ENCODE measurements at places on chromosomes 3 and 15. TPM values are rescaled to one million over a fixed set of nuclear protein-coding genes. Genes with fewer than 3 reads are reported as not detected.

Gene ITGB5
- total RNA-seq = not detected

Gene CNTN4
- not detected for total RNA-seq

Gene PLA2G4D
- total RNA-seq = not detected

DNA sequence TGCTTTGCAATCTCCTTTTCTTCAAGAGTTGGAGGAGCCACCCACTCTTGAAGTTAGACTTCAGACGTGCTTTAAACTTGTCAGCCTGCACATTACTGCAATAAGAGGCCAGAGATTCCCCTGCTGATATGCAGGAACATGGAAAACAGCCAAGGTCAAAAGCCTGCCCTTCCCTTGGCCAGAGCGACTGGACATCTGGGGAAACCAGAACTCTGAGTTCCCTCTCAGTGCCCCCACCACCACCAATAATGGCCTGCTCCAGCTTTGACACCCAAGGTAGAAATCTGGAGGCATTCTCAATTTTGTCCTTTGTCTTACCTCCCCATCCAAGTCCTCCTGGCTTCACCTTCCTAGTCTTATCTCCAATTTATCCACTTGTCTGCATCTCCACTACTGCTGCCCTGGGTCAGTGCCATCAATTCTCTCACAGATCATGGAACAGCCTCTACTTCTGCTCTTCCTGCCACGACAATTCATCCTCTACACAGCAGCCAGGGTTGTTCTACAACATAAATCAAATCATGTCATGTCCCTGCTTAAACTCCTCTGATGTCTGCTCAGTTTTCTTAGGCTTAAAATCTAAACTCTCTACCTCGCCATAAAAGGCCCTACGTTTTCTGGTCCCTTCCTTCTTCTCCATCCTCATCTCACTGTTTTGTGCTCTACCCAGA, 191.6 kb upstream of the WNT5A start:
- no peak overlapping the region for H3K27ac ChIP-seq
- H3K36me3 ChIP-seq = no peaks in the 10 kb centered on the region
- no peaks in the 10 kb centered on the region for H3K27me3 ChIP-seq
- no peak overlapping the region for H3K4me3 ChIP-seq
- no peaks in the 10 kb centered on the region for H3K4me1 ChIP-seq

DNA sequence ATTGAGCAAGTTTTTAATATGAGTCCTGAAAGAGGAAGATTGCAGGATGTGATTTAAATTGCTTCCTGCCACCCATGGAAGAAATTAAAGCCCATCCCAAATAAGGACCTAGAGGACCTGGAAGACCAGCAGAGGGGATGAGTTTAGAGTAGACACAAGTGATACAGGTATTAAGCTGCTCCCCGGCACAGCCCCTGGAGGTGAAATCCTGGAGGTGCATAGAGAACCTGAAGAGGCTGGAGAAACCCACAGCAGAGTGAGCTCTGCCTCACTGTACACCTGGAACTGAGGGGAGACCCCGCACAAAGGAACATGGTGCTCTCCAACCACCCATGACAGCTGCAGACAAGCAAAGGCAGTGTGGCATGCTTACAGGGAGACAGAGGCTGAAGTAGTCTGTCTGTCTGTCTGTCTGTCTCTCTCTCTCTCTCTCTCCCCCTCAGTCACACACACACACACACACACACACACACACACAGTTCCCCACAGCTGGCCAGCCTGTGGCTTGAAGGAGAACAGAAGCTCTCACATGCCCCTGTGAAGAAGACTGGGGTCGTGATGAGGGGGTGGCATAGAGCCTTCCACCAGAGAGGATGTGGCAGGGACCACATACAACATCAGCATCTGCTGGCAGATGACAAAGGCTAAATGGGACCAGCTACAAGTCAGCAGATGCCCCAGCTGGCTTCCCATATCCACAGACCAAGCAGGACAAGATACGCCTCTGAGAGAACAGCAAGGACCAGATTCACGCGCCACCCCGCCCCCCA, 38.1 kb downstream of the FSIP1 start:
- H3K27me3 ChIP-seq = peaks cover 41% of the 10 kb centered on the region
- no peak overlapping the region for H3K27ac ChIP-seq
- H3K4me1 ChIP-seq = peaks cover 5% of the 10 kb centered on the region
- DNase-seq = no peak

DNA sequence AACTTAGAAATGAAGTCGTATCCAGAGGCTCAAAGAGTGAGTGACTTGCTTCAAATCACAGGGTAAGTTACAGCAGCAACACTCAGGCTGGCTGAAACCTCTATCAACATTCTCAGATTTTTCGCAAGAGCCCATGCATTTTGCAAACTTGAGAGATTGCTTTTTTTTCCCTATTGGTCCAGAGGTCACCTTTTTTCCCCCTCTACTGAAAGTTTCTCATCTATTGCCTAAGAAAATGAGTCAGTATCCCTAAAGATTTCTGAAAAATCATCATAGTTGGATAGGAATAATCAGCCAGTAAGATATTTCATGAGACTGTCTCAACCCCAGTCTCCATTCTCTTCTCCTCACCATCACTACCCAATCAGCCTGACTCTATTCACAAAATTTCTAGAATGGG, 410.6 kb downstream of the FOXP1 start:
- H3K4me1 ChIP-seq = no peaks in the 10 kb centered on the region
- H3K27ac ChIP-seq = no peak overlapping the region
- no peaks in the 10 kb centered on the region for H3K27me3 ChIP-seq
- no peak overlapping the region for H3K4me3 ChIP-seq
- no peak for DNase-seq

DNA sequence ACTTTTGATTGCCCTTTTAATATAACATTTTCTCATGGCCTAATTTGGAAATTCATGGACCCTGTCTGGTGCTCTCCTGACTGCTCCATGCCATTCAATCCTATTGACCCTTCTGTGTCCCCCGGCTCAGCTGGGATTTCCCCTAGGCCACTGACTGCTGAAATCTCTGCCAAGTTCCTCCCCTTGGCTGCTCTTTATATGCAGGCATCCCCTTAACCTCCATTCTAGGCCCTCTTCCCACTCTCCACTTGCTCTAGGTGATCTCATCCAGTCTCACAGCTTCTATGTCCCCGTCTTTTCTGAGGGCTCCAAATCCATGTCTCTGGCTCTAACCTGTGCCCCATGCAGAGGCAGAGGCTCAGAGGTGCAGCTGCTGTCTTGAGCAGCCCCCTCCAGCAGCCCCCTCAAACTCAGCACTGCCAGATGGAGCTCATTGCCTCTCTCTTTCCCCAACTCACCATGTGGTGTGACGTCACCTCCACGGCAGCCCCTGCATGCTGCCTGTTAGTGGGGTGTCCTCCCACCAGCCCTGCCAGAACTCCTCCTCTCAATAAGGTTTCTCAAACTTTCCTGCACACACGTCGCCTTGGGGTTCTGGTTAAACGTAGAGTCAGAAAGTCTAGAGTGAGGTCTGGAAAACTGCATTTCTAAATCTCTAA, 6.6 kb downstream of the FSD2 start:
- no peaks in the 10 kb centered on the region for H3K36me3 ChIP-seq
- peaks cover 19% of the 10 kb centered on the region for H3K27me3 ChIP-seq
- no peak overlapping the region for H3K27ac ChIP-seq
- H3K4me1 ChIP-seq = no peaks in the 10 kb centered on the region

- no peaks in the 10 kb centered on the region for H3K36me3 ChIP-seq
- H3K27ac ChIP-seq = no peak overlapping the region
- no peaks in the 10 kb centered on the region for H3K27me3 ChIP-seq
- DNase-seq = no peak
- H3K4me3 ChIP-seq = no peak overlapping the region
- H3K4me1 ChIP-seq = no peaks in the 10 kb centered on the region
Measured at GRCh38 chr15:47932951-47933641, 187.7 kb upstream of the SLC24A5 start.

DNA sequence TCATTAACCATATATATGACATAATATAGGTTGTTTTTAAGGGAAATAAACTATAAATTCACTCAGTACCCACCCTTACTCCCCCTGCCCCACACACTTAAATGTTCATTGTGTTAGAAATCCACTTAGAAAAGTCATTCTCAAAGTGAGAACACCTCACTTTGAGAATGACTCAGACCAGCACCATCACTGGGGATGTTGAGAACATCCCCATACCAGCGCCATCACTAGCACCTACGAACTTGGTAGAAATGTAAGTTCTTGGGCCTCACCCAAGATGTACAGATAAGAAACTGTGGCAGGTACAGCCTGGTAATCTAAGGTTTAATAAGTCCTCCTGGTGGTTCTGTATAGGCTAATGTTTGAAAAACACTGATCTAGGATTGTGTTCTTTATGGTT, 362.6 kb downstream of the LPP start:
- H3K4me3 ChIP-seq = no peak overlapping the region
- peaks cover 2% of the 10 kb centered on the region for H3K36me3 ChIP-seq
- peaks cover 1% of the 10 kb centered on the region for H3K4me1 ChIP-seq
- no peaks in the 10 kb centered on the region for H3K27me3 ChIP-seq
- no peak overlapping the region for H3K27ac ChIP-seq

GRCh38 chr15:28933710-28934445, 48.1 kb downstream of the APBA2 start:
- peak overlapping the region; percentile 70 for H3K27ac ChIP-seq
- peaks cover 12% of the 10 kb centered on the region for H3K36me3 ChIP-seq
- no peak for DNase-seq
- H3K4me3 ChIP-seq = no peak overlapping the region
- H3K4me1 ChIP-seq = peaks cover 57% of the 10 kb centered on the region

DNA sequence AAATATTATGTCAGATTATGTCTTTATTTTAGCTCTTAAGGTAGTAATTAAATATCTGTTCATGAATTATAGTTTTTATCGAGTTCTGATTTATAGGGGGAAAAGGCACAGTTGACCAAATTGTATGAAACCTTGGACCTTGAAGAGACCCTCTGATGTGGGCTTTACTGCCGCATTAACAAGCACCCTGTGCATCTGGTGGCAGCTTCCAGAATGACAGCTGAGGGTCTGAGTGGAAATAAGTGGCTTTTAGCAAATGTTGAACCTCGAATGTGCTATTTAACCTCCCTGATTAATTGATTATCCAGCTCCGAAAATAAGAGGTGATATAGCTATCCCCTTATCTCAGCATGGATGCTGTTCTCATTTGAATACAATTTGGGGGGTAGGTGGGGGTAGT, 87.0 kb downstream of the TMEM108 start:
- peaks cover 2% of the 10 kb centered on the region for H3K27me3 ChIP-seq
- H3K27ac ChIP-seq = no peak overlapping the region
- no peak overlapping the region for H3K4me3 ChIP-seq
- H3K4me1 ChIP-seq = no peaks in the 10 kb centered on the region
- DNase-seq = no peak
- no peaks in the 10 kb centered on the region for H3K36me3 ChIP-seq

DNA sequence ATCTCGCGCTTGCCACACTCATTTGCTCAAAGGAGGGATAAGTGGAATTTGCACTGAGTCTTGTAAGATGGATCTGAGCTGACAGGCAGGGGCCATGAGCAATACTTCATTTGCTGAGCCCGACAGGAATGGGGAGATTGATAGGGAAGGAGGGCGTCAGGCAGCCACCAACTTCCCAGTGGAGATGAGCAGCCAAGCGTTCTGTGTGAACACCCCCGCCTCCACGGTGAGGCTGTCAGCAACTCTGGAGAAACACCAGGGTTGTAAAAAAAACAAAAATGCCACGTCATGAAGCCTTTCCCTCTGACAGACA, 36.8 kb downstream of the TLE3 start:
- H3K4me3 ChIP-seq = no peak overlapping the region
- no peaks in the 10 kb centered on the region for H3K27me3 ChIP-seq
- peaks cover 46% of the 10 kb centered on the region for H3K36me3 ChIP-seq
- H3K27ac ChIP-seq = no peak overlapping the region
- H3K4me1 ChIP-seq = no peaks in the 10 kb centered on the region
- no peak for DNase-seq
